ENCODE measurements at places on chromosomes 7 and 10.

- no peak for DNase-seq
Observed at GRCh38 chr7:72053292-72053691, 358.8 kb downstream of the CALN1 start.

GRCh38 chr10:60731134-60731885 is 47.0 kb upstream of the CDK1 start:
- DNase-seq: peak; percentile 22

DNA sequence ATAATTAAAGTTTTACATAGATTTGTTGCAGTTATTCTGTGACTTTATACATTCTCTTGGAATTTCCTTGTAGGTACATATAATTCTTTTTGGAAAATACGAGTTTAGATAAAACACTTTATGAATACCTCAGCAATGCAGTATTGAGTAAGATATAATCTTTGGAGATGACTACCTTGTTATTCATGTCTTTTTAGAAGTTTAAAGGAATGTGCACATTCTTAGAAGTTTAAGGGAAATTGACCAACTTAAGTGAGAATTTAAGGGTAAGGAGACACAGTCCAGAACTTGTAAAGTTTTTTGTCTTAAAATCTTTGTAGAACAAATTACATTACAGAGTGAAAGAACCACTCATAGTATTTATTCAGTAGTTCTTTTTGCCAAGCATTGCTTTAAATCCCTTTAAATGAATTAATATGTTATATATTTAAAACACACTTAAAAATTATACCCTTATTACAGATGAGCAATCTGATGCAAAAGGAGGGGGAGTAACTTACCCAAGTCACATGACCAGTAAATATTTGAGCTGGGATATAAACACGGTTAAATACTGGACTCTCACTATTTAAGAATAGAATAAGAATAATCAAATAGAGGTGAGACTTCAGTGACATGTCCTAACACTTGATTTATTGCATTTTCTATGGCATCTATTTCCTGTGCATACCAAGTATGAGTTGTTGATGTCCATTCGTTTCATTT is 139.5 kb upstream of the FERD3L start:
- DNase-seq: no peak

- DNase-seq: no peak
Observed at GRCh38 chr7:77771901-77772300, 26.3 kb downstream of the TMEM60 start.

DNA sequence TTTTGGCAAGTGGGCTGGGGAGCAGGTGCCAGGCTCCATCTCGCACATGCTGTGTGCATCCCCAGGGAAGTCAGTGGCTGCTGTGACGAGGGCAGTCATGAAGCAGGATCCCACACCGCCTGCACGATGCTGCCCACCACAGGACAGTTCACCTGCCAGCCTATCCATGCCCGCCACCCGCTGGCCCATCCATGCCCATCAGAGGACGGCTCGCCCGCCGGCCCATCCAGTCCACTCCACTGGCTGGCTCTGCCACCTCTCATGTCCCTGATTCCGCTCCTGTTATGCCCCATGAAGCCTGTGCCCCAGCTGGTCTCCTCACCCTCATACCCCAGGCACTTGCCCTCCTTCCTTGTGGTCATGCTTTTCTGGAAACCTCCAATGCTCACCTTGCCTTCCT is 18.2 kb upstream of the INMT start:
- DNase-seq: no peak

GRCh38 chr10:6207658-6208057 is 4.9 kb downstream of the PFKFB3 start:
- DNase-seq: no peak

DNA sequence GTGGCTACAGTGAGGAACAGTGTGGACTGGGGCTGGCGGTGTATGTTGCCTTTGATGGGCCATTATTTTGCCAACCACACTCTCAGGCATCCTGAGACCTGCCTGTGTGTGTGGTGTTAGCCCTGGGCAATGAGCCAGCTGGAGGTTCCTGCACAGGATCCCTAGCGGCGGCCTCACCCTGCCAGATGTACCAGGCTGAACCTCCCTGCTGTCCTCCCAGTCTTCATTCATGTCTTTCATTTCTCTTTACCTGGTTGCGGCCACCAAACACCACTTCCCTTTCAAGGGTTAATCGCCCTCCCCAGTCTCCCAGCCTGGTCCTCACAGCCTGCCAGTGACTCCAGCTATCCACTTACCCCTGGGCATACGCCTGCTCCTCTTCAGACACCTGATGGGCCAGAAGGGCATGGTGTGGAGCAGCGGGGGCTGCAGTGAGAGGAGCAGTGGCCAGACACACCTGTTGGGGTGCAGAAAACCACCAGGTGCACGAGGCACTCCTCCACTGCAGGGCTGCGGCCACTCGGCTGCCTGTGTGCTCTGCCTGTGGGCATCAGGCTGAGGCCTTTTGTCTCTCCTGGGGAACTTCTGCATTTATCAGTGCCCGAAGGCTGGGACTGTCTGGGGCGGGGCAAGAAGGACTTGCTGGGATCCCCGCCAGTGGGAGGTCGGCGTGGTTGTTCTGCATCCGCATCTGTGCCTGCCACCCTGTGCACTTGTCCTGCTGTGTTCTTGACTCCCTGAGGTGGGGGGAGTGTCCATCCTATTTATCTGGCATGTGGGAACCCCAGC is 111.6 kb downstream of the ARHGAP22 start:
- no peak for DNase-seq

GRCh38 chr7:135697276-135698049 is 30.5 kb downstream of the SLC13A4 start:
- DNase-seq: no peak

- DNase-seq: no peak
Observed at GRCh38 chr10:79927111-79927828, 21.6 kb downstream of the SFTPD start.

- DNase-seq: peak; percentile 55
Observed at GRCh38 chr7:37201003-37201875, 247.4 kb downstream of the ELMO1 start.

DNA sequence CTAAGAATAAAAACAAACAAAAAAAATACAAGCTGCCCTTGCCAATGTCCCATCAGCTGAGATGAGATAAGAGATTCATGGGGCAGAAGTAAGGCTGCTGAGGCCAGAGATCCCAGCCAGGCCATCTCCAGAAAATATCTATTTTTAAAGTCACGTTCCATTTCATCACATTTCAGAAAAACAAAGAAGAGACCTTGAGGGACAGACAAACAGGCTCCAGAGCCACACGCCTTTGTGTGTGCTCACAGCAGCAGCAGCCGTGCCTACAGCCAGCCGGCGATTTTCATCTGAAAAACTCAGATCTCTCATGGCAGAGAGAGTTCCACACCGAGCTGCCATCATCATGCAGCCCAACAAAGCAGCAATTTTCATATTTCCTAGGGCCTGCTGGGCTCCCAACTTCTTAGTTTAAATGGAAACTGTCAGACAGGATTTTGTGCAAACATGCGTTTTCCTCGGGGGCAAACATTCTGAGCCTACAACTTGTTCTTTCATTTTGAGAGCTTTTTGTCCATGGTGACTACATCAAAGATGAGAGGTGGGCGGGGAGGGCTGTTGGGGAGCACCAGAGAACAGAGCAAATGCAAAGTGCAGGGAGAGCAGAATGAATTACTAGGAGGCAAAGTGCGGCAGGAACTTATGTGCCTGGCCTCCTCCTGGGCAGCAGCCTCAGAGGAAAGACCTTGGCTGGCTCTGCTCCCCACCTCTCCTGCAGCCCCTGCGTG is 38.8 kb downstream of the DLG5 start:
- DNase-seq: no peak

DNA sequence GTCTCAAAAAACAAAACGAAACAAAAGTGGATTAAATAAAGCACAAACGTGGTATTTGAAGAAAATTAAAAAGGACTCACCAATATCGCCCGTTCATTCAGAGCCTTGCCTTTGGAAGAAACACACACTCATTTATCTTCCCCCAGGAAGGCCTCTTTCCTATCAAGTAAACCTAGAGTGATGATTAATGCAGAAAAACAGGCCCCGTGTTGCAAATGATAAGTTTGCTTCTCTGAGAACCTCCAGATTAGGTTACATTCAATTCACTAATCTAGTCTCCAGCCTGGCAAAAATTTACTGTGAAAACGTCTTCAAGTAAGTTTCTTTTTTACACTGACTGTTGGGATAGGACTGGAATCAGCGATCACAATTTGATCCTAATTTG is 78.0 kb upstream of the C1GALT1 start:
- DNase-seq: no peak

- DNase-seq: no peak
Observed at GRCh38 chr7:158991824-158992621, 135.7 kb downstream of the DYNC2I1 start.

- DNase-seq: no peak
Observed at GRCh38 chr10:128633864-128634540, 507.8 kb upstream of the MKI67 start.

GRCh38 chr10:3791974-3792633 is 7.1 kb upstream of the KLF6 start:
- DNase-seq: no peak
